ENCODE measurements at places on chromosomes 3 and 15.

DNA sequence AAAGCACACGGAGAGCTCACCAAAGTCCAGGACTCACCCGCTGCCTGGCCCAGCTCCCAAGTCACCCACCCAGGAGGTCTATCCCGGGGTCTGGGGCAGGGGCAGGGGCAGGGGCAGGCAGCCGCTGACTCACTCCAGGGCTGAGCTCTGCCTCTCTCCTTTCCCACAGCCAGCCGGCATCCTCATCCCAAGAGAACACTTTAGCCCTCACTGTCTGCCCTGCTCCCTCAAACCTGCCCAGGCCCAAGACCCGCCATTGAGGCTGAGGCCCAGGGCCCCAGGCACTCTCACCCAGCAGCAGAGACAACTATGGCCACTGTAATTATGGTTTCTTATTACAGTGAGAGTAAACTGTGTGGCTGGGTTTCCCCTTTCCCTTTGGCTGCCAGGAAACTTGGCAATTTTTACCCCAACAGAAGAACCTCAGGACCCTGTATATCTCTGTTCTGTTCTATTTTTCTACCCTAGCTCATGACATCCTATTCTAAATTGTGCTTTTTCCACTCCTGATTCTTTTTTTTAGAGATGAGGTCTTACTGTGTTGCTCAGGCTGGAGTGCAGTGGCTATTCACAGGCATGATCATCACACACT is 53.0 kb downstream of the IQSEC1 start:
- DNase-seq, result no peak

- no peak for DNase-seq
Measured at GRCh38 chr3:132033471-132033870, 1.3 kb downstream of the CPNE4 start.

DNA sequence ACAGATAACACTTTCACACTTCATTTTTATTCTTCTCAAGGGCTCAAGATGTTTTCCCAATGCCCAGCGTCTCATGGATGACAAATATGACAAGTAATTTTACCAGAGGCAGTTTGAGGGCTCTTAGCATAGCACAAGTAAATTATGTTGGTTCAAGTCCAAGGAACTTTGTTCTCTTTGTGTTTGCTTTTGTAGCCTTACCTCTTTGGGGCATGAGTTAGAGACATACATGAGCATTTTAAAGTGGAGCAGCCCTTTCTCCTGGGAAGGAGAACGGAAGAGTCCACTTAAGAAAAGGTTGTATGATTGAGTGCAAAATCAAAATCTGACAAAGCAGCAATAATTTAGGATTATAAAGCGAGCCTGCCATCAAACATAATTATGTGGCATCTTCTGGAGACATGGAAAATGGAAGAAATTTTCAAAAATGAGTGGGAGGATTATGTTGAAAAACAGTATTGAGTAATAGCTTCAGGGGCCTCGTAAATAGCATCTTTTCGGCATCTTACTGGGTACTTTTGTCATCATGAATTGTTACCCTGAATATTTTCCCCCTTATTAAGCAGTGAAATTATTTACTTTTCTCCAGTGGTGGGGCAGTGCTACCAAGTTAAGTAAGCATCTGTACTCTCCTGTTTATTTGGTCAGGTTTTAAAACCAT is 65.9 kb downstream of the PGPEP1L start:
- DNase-seq, result no peak

- no peak for DNase-seq
Measured at GRCh38 chr15:80175436-80175835, 22.6 kb downstream of the FAH start.

- no peak for DNase-seq
Measured at GRCh38 chr15:97733373-97733772, 227.1 kb upstream of the ARRDC4 start.

- DNase-seq, result no peak
Measured at GRCh38 chr3:21641959-21642358, 109.1 kb downstream of the ZNF385D start.

Measured in activated CD4-positive, alpha-beta T cell treated with anti-CD3 and anti-CD28 coated beads, Interleukin-2, amount 50 U/mL, for 48 hours (primary cell).